ENCODE measurements at places on chromosomes 2 and 18.

DNA sequence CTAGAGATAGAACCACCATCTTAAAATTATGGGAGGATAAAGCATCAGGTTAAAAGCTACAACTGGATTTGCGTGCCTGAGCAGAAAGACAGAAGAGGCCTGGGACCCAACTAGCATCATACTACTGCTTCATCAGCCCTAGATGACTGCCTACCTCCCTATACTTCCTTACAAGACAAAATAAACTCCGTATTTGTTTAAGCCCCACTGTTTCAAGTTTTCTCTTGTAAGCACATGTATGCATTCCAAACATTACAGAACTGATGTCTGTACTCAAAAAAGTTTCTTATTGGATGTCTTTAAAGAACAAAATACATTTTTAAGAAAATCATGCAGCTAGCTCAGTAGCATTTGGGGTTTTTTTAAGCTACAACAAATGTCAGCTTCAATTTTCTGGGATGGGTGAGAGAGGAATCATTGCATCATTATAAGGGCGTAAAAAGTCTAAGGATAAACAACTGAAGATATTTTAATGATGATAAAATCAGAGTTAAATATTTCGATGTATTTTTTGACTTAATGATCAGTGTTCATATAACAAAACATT, 213.1 kb downstream of the EXOC6B start:
- no peak for DNase-seq

DNA sequence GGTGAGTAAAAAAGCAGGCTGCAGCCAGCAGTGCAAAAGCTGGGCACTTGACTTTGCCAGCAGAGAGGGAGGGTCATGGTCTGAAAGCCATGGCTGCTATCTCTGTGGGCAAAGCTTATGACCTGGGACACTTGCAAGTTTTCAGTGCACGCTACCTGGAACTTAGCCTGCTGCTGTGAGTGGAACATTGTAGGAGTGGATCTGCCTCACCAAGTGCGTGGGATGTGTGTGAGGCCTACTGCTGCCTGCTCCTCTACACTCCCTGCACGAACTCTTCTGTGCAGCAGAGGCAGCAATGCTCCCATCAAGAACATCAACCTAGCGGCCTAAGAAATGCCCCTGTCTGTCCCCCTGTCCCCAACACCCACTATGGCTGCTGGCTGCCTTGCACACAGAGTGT, 344.1 kb upstream of the REG3G start:
- DNase-seq = no peak

GRCh38 chr18:74486119-74486849, 9.9 kb upstream of the CNDP2 start:
- DNase-seq = no peak

- no peak for DNase-seq
Observed at GRCh38 chr2:710867-711665, 33.9 kb upstream of the TMEM18 start.
